Activated CD8-positive, alpha-beta T cell treated with anti-CD3 and anti-CD28 coated beads for 36 hours (primary cell): ENCODE measurements at places on chromosomes 2 and 18. TPM values are rescaled to one million over a fixed set of nuclear protein-coding genes. Genes with fewer than 3 reads are reported as not detected.

DNA sequence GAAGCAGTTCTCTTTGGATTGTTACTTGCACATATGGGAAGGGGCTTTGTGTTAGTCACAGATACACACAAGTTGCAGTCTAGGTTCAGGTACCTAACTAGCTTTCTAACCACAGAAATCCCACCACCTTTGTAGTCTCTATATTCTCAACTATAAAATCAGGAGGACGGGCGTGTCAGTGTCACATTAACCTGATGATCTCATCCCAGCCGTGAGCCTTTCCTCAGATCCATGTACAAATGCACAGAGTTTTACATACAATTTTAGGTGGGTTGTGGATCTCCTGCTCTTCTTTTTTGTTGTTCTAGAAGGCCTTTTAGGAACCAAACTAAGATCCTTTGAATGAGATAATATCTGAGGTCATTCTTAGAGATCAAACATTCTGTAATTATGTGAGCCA is 94.0 kb downstream of the ZNF532 start:
- no peak for DNase-seq

- no peak for DNase-seq
These were observed 137.7 kb upstream of the PKDCC start for GRCh38 chr2:41910126-41910525.

DNA sequence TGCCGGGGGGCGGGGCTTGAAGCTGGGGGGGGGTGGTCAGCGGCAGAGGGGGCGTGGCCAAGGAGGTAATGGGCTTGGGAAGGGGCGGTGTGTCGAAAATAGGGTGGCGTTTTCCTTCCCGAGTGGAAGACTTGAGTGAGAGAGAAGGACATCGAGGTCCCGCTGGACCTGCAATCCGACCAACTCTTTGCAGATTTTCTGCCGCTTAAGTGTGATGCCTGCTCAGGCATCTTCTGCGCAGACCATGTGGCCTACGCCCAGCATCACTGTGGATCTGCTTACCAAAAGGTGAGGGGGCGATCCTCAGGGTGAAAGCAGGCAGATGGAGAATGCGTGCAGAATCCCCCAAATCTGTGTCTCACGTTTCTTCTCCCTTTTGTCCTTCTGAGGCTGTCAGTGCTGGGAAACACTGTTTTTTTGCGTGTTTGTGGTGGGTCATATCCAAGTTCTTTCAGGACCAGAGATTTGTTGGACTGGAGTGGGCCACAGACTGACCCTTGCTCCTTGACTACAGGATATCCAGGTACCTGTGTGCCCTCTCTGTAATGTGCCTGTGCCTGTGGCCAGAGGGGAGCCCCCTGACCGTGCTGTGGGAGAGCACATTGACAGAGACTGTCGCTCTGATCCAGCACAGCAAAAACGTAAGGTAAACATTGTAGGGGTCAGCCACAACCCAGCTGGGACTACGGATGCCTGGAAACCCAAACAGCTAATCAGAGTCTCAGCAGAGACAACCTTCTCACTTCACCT is 727 bp downstream of the ZFAND2B start:
- DNase-seq, result no peak

DNA sequence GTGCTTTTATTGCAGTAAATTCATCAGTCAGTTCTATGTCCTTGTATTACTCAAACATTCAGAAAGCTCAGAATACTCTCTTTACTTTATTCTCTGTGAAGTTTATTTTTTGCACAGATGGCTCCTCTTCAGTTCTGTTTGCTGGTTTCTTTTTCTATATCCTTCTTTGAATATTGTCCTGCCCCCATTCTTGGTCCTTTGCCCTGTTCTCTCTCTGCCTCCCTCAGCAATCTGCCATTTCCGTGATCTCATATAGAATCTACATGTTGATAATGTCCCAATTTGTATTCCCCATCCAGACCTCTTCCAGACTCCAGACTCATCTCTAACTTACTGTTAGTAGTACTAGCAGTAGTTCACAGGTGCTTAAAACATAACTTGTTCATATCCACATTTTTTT is 102.6 kb downstream of the HNMT start:
- no peak for DNase-seq

Gene RBM44
- 0.52 TPM for total RNA-seq

Gene ZNF516
- 10.5 TPM for total RNA-seq

Gene TIMM21
- 70.2 TPM for total RNA-seq

Gene GPR155
- 15.3 TPM for total RNA-seq

Gene ZBTB14
- total RNA-seq, result 25.5 TPM
